ENCODE measurements at places on chromosomes 5 and 9.

GRCh38 chr9:116471093-116471906 is 215.8 kb upstream of the TRIM32 start:
- no peak for DNase-seq

DNA sequence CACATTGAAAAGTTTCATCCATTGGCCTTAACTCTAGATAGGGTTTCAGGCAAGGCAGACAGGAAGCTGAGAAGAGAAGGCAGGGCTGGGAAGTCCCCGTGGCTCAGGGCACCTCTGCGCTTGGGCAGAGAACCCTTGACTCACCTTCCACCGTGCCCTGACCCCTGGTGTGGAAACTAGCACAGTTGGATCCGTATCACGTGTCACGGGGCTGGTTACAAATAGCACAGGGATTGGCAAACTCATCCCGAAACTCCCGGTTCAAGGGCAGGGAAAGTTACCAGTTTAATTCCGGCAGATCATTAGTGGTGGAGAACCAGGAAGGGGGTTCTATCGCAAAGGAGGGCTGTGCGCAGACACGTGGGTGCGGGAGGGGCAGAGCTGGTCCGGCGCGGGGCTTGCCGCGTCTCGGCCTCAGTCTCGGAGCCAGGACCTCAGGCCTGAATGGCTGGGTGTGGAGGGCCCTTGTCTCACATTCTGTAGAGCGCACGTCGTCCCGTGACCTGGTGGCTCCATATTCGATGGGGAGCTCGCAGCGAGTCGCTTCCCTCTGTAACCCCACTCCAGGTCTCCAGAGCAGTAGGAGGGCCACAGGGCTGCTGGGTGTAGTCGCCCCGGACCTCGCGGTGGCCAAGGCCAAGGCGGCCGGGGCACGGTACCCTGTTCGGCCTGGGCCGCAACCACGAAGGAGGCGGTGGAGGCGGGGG is 771 bp upstream of the TMEM171 start:
- DNase-seq, result no peak

DNA sequence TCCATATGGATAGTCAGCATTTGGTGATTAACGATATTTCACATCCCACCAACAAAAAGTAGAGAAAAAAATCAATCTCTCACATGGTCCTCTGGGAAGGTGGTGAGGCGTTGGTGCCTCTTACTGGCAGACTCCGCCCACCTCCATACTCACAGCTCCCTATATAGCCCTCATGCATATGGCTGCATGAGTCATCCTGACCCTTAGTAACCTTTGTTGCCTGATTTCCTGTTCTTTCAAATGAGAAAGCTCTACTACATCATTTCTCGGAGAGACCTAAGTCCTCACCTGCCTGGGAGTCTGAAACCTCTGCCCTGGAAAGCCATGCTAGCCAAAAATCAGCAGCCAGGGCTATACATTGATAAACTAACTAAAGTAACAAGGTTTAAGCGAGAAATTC is 33.3 kb upstream of the ABCA1 start:
- peak; percentile 3 for DNase-seq

GRCh38 chr5:142079306-142079721 is 29.3 kb upstream of the NDFIP1 start:
- DNase-seq, result no peak

DNA sequence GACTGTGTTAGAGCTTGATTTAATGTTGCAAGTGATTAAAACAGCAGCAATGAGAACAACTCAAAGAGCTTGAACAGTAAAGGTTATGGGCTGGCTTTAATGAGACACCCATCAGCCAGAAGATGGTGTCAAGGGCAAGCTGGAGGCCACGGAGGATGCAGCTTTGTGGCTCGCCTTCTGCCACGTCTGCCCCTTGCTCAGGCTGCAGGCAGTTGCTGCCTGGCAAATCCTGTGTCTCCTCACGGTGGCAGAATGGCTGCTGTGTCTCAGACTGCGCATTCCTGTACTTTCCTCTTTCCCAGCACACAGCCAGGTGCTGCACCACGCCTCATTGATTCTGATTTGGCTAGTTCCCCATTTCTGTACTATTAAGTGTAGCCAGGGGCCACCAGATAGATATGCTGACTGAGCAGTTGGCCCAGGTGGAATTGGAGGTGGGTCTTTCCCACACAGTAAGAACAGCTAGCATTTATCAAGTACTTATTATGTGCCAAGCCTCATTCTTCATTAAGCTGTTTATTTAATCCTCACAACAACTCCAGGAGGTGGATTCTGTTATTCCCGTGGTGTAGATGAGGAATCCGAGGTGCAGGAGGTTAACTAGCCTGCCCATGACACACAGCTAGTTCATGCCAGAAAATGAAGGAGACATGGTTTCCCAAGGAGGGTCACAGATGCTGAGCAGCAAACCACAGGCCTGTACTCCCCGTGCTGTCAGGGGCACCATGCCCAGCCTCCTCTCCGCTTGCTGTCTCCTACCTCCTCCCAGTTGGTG is 3.5 kb downstream of the NXNL2 start:
- DNase-seq, result no peak

DNA sequence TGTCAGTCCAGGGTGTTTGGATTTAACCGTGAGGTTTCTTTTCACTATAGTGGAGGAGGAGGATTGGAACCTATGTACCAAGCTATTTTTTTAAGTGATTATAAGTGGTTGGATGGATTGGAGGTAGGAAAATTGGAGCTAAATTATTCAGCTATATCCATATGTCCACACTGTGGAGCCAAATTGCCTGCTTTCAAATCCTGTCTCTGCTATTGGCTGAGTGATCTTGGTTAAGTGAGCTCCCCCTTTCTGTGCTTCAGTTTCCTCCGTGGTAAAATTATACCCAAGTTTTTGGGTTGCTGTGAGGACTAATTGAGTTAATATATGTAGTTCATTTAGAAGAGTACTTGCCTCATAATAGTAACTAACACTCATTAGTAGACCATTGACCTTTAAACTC is 2.5 kb downstream of the CENPP start:
- DNase-seq, result no peak

DNA sequence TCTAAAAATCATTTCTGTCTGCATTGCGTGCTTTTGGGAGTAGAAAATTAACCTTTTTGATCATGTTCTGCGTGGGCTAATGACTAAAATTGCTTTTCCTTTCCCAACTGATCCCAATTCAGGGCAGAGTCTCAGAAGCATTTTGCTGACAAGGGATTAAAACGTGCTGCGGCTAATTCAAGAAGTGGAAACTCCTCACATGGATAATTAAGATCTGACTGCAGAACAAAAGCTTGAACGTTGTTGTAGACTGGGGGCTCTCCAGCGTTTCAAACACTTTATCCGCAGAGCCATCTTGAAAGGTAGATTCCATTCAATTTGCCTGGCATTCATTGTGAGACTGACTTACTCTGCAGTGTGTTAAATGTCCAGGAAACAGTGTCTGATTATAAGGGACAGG is 485.3 kb upstream of the DMAC1 start:
- DNase-seq, result no peak

DNA sequence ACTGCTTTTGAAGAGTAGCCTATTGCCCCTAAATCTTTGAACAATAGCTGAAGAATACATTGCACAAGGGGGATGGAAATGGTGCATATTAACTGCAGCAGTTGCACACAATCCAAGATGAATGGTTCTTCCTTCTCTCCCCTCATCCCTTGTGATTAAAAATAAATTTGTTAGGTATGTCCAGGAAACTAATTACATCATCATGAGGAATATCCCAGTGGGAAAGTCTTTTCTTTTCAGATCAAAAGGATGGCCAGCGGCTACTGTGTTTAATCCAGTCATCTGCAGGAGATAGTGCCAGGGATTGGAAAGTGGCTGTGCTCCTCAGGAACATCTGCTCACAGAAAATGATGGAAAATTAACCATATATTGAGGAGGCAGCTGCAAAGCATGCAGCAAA is 508.4 kb upstream of the SEMA6A start:
- DNase-seq, result no peak

GRCh38 chr9:93207326-93207814 is 23.4 kb downstream of the WNK2 start:
- DNase-seq, result no peak

- no peak for DNase-seq
These were observed 3.2 kb upstream of the TMEM245 start for GRCh38 chr9:109122726-109123621.

GRCh38 chr5:168288349-168289245 is 2.8 kb upstream of the WWC1 start:
- DNase-seq, result no peak

DNA sequence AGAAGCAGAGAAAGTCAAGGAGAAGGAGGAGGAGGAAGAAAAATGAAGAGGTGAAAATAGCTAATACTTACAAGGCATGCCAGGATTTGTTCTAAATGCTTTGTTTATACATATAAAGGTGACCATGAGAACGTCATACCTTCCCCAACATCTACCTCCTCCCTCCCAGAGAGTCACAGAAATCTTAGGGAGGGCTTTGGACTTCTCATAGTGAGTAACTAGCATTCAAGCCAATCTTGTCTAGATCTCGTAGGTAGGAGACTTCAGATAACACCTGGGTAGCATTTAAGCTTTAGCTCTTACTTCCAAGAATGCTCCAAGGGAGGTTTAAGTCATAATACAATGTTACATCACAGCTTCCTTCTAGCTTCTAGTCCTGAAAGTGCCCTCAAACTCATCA is 36.5 kb upstream of the GPBP1 start:
- no peak for DNase-seq

GRCh38 chr9:130662099-130662969 is 2.1 kb upstream of the PRDM12 start:
- DNase-seq, result no peak

GRCh38 chr5:65290677-65291076 is 191.0 kb downstream of the ADAMTS6 start:
- DNase-seq, result no peak
